ENCODE measurements at places on chromosomes 11 and 22.
A peak's percentile ranks its signal among the peaks of the same experiment; 100 is the strongest.

GRCh38 chr22:30277547-30278344 is 11.1 kb upstream of the OSM start:
- no peak for DNase-seq

GRCh38 chr11:46999217-46999616 is 62.7 kb downstream of the CSTPP1 start:
- no peak for DNase-seq

GRCh38 chr11:19506816-19507486 is 205.7 kb upstream of the NAV2 start:
- no peak for DNase-seq

- no peak for DNase-seq
Observed at GRCh38 chr11:66717925-66718319, 11.1 kb downstream of the SPTBN2 start.

GRCh38 chr11:122882857-122883645 is 492 bp downstream of the JHY start:
- DNase-seq = peak; percentile 38

- no peak for DNase-seq
Observed at GRCh38 chr11:9815486-9816136, 151.7 kb downstream of the SWAP70 start.

DNA sequence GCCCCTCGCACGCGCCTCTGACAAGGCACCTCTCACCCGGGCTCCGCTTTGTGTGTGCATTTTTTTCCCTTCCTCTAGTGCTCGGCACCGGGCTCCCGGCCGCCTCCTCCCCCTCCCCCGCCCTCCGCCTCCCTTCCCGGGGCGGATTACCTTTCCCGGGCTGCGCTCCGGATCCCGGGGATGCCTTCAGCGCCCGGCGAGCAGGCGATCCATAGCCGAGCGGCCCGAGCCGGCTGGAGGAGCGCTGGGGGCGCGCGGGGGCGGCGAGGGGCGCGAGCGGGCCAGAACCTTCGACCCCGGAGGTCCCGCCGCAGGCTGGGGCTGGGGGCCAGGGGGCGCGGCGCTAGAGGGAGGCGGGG is 282 bp downstream of the MPPED2 start:
- no peak for DNase-seq
